ENCODE measurements at places on chromosomes 16 and 17. TPM values are rescaled to one million over a fixed set of nuclear protein-coding genes. Genes with fewer than 3 reads are reported as not detected.

Gene LGALS9
- 1.1 TPM for total RNA-seq

Gene KRT13
- 0.30 TPM for total RNA-seq

Gene TSPOAP1
- not detected for total RNA-seq

Gene PAQR4
- 29.4 TPM for total RNA-seq

Gene HCRT
- not detected for total RNA-seq

Gene SMPD3
- 0.09 TPM for total RNA-seq

Gene CCDC200
- total RNA-seq = not detected

Gene KRTAP9-4
- not detected for total RNA-seq

Data from A549 treated with CpdA at 1 μM for 4 hours (cell line).